Activated T-cell treated with anti-CD3 and anti-CD28 coated beads for 4 hours (primary cell): ENCODE measurements at places on chromosomes 1 and 21.

- DNase-seq: peak; percentile 59
Measured at GRCh38 chr1:3012456-3013291, 8.6 kb upstream of the ACTRT2 start.

DNA sequence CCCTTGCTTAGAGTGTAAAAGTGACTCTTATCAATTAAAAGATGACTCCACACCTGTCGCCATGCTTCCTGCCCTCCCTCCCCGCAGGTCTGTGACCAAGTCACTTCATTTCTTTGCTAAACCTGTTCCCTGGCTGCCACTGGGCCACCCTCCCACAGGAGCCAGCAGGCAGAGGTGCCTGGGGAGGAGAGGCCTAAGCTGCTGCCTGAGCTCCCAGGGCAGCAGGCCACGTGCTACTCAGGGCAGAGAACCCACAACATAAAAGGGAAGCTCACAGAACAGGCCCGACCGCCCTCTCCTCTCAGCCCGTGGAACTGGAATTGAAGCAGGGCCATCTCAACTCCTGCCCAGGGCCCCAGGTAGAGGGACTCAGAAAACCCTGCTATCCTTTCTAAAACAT is 4.9 kb downstream of the C1orf198 start:
- DNase-seq: no peak

GRCh38 chr1:92872719-92873118 is 40.9 kb downstream of the RPL5 start:
- DNase-seq: no peak

DNA sequence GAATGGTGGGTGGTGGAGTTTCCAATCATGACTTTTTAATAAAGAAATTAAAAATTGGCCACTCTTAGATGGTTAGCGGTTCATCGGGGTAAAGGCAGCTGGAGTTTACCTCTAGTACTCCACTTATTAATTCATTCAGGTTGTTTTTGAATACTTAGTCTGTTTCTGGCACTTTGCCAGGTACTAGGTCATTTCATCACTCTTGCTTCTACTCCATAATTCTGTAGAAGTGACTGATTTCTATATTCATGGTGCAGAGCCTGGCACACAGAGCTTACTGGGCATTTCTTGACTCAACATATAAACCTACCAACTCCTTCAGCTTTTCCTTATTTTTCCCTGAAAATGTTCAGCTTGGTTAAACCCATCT is 31.5 kb downstream of the FOXD2 start:
- no peak for DNase-seq

DNA sequence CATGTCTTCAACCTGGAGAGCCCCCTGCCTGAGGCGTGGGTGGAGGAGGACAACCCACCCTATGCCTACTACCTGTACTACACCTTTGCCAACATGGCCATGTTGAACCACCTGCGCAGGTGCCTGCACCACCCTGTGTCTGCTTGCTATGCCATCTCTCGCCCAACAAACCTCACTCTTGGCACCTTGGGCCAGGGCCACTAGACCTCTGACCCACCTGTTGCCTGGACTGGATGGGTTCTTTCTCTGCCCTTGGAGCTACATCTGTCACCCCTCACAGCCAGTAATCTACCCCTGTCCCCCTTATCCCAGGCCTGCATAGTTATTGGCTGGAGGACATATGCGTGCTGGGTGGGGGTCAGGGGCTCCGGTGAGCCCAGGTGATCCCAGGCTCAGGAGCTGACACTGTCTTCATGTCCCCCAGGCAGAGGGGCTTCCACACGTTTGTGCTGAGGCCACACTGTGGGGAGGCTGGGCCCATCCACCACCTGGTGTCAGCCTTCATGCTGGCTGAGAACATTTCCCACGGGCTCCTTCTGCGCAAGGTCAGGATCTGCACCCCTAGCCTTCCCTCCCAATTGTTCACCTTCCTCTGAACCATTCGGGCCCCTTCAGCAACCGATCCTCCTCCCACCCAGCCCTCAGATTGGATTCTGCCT is 9.9 kb downstream of the AMPD2 start:
- no peak for DNase-seq

DNA sequence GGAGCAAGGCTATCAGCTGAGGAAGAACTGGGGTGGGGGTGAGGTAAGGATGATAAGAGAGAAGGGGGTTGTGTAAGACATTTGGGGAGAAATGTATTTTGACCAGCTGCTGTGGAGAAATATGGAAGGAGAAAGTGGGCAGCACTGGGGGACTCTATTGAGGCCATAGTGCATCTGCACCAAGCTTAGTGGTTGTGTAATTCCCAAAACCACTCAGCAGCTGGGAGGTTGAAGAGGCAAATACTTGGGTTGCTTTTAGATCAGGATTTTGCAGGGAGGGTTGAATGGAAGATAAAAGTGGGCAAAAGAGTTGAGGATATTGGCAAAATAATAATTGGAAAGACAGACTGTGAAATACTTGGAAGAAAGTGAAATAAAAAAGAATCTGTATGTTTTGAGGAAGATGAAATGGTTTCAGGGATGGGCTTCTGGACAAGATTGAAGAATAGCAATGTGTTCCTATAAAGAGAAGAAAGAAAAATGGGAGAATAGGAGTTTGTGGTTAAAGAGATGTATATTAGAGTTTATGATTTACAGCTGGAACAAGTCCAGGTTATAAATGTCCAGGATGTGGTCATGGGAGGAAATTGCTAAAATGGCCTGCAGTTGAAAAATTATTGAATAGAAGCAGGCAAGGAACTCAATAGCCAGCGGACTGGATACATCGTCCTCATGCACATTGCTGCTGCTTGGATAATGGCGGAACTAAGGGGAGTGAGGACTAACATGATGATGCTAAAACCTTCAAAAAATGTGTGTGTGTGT is 162.7 kb downstream of the DNM3 start:
- no peak for DNase-seq

GRCh38 chr1:170530972-170531757 is 801 bp upstream of the GORAB start:
- no peak for DNase-seq

DNA sequence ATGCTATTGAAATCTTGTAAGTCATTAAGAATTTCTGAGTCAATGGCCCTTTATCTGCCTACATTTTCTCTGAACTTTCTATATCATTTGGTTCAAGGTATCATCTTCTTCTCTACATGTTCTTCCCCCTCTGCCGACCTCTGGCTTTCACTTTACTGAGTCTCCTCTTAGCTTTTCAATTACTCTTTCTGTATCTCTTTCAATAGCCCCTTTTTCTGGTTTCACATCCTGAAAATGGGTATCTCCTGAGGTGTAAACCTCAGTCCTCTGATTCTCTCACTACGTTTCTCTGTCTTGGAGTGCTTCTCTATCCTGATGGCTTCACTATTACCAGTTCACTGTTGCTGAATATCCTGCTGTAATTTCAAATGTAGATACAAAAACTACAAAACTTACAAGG is 98.9 kb downstream of the LYST start:
- DNase-seq: no peak

GRCh38 chr1:238063454-238063853 is 172.7 kb upstream of the ZP4 start:
- no peak for DNase-seq

DNA sequence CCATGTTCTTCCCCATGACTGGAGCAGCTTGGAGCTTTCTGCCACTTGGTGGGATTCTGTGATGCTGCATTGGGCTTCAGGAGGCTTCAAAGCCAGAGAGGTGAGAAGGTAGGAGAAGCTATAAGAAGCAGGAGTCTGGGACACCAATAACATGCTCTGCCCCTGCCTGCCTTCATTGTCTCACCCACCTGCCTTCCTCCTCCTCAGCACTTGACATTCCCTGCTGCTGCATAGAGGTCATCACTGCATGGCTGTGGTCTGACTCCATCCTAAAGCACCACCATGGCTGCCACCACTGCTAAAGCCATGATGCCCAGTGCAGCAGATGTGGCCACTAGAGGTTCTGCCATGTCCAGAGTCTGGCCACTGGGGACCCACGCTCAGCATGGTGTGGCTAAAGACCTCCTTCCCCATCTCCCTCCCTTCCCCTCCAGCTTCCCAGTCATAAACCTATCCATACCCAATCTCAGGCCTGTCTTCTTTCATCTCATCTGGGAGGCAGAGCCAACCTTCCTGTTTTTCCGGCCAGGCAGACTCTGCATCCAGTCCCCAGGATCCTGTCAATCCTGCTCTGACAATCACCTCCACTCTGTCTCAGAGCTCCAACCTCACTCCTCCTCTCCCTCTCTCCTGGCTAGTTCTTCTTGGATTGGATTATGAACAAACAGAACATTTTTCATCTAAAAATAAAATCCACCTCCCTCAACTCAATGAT is 285.1 kb upstream of the POU3F1 start:
- DNase-seq: no peak

- DNase-seq: no peak
Measured at GRCh38 chr1:65486613-65487012, 66.1 kb downstream of the LEPR start.

DNA sequence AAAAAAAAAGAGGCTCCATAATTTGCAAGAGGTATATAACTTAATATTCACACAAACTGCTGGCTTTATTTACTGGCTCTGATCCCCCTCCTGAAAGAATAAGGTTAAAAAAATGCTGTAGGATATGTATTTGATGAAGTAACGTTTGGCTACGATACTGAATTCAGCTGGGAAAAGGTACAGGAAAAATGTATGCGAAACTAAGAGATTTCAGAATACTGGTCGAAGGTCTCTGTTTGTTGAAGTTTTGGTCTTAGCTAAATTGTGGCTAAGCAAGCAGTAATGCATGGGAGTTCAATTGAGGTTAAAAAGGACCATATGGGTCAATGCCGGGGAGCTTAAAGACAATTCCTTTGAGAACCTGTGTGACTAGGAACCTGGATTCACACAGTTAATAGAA is 355.5 kb upstream of the NCAM2 start:
- DNase-seq: no peak

DNA sequence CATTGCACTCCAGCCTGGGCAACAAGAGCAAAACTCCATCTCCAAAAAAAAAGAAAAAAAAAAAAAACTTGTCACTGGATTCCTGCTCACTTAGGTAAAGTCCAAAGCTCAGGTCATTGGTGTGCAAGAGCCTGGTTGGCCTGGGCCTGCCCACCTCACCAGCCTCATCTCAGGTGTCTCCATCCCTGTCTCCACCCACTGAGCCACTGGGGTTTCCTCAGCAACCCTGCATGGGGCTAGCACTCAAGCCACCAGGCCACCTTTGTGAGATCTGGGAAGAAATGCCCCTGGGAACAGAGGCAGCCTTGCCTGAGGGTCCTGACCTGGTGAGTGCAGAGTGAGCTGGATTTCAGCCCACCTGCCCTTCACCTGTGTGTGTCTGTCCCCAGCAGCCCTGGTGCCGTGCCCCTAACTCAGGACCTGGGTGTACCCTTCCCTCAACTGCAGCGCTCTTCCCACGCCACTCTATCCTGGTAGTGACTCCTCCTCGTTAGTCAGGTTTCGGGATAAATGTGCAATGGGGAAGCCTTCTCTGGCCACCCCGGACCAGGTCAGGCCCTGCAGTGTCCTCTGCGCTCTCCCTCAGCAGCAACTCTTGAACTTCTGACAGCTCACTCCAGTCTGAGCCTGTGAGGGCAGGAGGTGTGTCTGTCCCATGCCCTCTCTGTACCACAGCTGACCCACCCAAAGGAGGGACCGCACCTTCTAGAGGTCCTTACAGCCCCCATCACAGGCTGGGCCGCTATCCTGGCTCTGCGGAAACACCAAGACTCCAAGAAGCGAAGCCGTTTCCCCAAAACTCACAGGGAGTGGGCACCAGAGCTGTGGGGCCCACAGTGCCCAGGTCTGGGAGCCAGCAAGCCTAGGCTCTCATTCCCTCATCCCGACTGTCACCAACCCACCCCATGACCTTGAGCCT is 3.3 kb downstream of the PDZK1IP1 start:
- no peak for DNase-seq

- no peak for DNase-seq
Measured at GRCh38 chr1:64515427-64515826, 45.5 kb downstream of the CACHD1 start.

- DNase-seq: no peak
Measured at GRCh38 chr1:224671076-224671475, 55.0 kb downstream of the CNIH3 start.
